ENCODE measurements at places on chromosomes 3 and 15.

GRCh38 chr3:155194973-155195957 is 98.2 kb downstream of the STRIT1 start:
- DNase-seq, result no peak

- DNase-seq, result no peak
Measured at GRCh38 chr15:60793656-60794055, 314.7 kb upstream of the ICE2 start.

DNA sequence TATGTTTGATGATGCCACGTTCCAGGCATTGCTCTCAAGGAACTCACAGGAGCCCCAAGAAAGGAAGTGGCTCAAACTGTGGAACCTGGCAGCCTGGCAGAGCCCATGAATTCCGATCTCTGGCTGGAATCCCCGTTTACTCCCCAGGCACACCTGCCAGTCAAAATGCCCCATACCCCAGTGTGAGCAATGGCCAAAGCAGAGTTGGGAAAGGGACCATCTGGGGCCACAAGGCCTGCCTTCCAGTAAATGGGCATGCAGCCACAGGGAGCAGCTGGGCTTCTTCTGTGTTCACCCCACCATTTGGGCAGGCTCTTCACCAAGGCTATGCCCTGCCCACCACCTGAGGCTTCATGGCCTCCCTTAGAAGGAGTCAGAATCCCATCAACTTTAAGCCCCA is 257.0 kb upstream of the GOLGA6L4 start:
- no peak for DNase-seq

DNA sequence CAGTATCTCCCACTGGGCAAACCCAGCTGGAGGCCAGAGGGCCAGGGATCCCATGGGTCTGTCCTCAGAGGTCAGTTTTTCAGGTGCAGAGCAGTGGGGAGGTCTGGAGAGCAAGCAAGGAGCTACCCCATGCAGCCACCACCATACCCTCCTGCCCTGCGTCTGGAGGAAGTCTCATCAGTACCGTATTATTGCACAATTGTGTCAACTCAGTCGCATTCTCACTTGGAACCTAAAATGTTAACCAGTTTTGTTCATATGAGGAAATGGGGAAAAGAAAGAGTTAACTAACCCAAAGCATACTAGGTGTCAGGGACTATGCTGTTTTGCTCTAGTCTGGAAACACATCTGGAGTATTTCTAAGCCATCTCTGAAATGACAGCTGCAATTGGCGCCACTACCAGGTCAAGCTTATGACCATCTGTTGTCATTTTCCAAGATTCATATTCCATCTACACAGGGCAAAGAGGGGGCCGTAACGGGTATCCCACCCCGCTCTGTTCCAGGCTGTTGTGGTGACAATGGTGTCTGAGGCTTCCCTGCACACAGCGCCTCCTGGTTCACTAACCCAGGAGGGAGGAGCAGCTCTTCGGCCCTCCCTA is 16.9 kb upstream of the APBA2 start:
- no peak for DNase-seq

DNA sequence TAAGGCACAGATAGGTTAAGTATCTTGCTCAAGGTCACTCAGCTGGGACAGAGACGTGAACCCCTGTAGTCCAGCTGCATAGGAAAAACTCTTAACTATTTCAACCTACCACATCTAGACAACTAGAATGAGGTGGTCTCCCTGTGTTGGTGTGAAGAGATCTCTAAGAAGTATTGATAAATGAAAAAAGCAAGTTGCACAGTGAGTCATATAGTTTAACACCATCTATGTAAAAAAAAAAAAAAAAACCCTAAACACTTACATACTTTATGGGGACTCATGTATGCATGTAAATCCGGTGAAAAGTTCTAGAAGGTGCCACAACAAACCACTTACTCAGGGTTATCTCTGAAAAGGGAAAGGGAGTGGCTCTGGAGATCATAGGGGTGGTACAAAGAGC is 185.5 kb downstream of the SATB1 start:
- no peak for DNase-seq

- no peak for DNase-seq
Measured at GRCh38 chr3:46632792-46633191, 20.5 kb downstream of the FAM240A start.

DNA sequence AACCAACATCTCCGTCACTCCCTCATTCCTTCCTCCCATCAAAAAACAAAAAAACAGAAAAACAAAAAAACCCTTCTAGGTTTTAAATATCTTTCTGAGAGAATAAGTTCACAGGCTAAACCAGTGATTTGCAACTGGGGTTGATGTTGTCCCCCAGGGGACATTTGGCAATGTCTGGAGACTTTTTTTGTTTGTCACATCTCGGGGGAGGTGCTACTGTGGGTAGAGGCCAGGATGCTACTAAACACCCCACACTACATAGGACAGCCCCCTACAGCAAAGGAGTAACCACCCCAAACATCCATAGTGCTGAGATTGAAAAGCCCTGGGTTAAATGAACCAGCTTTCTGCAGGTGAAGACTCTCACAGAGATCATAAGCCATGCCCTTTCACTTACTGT is 17.0 kb upstream of the PROK2 start:
- no peak for DNase-seq

GRCh38 chr3:28286595-28286994 is 45.2 kb downstream of the CMC1 start:
- no peak for DNase-seq

DNA sequence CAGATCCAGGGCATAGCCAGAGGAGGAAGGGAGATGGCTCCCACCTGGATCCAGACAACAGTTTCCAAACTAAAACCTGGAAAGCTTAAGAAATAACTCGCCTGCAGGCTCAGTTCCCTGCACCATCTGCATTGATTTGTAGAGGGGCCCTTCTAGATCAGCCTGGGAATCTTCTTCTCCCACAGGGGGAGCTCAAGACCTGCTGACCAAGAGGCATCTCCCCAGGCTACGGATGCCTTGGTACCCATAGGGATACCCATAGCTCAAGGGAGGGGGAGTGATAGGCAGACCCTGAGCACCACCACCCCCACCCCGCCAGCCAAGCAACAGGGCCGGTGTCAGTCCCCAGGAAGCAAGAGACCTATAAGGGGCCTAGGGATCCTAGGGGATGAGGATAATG is 28.0 kb upstream of the DCLK3 start:
- peak; percentile 39 for DNase-seq

DNA sequence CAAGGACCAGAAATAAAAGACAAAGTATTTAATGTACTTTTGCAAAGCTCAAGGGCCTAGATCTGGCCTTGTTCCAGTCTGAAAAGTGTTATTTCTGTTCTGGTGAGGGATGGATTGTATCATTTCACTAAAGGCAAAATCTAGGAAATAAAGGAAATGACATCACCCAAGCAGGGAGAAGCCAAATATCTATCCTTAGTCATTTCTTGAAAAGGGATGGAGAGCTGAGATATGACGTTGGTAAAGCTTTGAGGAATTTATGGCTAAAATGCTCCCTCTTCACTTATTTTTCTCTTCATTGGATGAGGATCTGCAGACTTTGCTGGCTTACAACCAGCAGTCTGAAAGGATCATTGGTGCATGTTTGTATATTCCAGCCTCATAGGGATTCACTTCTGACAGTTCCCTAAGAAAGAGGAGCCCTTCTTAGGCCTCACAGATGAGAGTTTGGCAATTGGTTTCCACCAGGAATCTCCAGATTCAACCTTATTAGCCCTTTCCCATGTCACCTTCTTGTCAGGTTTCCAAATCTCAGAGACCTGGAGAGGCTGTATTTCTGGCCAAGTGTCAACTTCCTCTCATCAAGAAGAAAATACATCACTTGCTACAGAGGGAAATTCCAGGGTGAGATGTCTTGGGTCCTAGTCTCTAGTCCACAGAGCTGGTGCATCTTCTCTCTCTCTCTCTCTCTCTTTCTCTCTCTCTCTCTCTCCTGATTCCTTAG is 93.7 kb upstream of the BOC start:
- DNase-seq, result no peak

- DNase-seq, result no peak
Measured at GRCh38 chr3:130811557-130811956, 64.9 kb upstream of the PIK3R4 start.

GRCh38 chr3:193317682-193318300 is 60.8 kb downstream of the ATP13A5 start:
- no peak for DNase-seq

DNA sequence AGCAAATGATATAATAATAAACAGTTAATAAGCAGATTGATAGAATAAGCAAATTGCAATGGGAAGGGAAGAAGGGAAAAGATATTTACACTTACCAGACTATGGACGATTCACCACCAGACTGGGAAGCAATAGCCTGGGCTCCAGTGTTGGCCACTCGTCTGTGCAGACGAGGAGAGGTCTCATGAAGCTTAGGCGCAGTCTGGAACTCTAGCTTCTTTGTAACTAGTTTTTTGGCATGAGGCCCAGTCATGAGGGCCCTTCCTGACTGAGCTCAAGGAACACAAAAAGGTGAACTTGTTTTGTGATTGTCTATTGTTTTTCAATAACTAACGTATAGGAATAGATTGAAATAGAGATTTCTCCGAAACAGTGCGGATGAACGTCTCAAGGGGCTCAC is 63.3 kb upstream of the GATM start:
- DNase-seq, result no peak

GRCh38 chr3:44987332-44987731 is 11.3 kb downstream of the EXOSC7 start:
- no peak for DNase-seq

- DNase-seq, result no peak
Measured at GRCh38 chr3:5036392-5036766, 57.1 kb downstream of the BHLHE40 start.

DNA sequence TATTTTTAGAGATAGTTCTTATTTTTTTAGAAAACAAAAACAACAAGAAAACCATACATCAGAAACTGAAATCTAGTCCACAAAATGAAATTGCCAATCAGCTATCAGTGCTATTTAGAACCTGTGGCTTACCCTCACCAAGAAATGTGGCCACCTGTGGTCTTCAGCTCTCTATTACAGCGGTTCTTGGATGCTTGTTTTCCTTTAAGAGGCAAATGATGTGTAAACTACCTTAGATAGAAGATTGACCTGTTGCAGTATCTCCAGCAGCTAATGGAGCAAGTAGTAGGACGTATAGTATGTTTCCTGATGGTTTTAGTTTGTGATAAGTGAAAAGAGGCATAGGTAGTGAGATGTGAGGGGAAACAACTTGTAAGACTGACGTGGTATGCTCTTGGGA is 21.2 kb downstream of the TFG start:
- no peak for DNase-seq

- no peak for DNase-seq
Measured at GRCh38 chr15:33104212-33104611, 90.3 kb downstream of the FMN1 start.

- DNase-seq, result no peak
Measured at GRCh38 chr3:153970741-153971347, 150.3 kb upstream of the ARHGEF26 start.

- DNase-seq, result peak; percentile 74
Measured at GRCh38 chr3:115814778-115815380, 191.6 kb downstream of the GAP43 start.

GRCh38 chr3:5220193-5220592 is 32.7 kb downstream of the EDEM1 start:
- DNase-seq, result no peak

DNA sequence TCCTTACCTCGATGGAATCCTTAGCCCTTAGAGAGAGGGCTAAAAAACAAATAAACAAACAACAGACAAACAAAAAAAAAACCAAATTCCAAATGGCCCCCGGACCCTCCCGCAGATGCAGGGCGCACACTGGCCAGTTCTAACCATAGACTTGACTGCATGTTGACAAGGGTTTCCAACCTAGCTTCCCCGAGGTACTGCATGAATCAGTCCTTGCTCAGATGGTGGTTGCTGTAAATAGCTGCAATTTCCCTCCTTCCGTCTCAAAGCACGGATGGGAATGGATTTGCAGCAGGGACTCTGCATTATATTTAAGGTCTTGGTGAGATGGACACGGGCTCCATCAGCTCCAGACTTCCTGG is 162.8 kb downstream of the CD47 start:
- peak; percentile 11 for DNase-seq

- no peak for DNase-seq
Measured at GRCh38 chr3:62210011-62210410, 163.3 kb downstream of the FEZF2 start.

All from BE2C (cell line).